NCI-H1105 (cell line): ENCODE measurements at places on chromosomes 2 and 18.

DNA sequence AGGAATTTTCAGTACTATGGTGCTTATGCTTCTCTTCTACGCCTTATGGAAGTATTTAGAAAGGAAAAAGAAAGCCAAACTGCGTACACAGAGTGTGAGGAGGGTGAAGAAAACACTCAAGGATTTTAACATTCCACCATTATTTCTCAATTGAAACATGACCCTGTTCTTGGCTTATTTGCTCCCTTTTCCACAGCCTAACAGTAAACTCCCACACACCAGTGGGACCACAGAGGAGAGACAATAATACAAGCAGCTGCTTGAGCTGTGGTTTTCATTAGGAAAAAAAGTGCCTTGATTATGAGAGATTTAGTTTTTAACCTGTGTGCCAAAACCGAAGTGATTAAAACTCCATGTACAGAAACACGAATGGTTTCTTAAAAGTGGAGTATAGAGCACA lies 134.3 kb downstream of the MEP1B start:
- DNase-seq, result no peak

DNA sequence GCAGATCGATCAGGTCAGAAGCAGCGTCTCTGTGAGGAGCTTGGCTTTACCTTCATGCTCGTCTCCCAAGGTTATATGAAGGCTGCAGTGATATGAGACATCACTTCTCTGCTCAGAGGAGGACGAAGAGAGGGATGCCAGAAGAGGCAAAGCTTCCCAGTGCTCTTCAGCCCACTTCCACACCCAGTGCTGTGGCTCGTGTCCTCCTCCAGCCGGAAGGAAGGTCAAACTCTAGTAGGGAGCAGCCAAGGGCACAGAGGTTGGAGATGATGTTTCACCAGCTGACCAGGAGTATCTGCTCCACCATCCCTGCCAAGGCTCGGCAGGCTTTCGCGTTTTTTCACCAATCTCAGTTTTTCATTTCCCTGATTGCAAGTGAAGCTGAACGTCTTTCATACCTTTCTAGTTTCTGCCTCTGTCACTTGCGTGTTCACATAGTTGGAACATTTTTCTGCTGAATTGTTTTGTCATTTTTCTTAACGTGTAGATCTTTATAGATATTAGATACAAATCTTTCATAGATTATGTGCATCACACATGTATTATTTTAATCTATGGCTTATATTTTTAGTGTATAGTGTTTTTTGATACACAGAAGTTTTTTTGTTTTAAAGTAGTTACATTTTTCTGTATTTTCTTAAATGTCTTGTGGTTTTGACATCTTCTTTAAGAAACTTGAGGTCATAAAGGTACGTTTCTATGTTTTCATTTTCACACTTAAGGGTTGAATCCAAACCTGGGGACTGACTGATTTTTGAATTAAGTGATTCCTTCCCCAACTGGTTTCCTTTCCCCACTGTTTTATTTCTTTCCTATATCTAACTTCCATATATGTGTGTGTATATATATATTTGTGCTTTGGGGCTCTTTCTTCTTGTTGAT lies 23.5 kb upstream of the L3MBTL4 start:
- DNase-seq, result no peak

- no peak for DNase-seq
These were observed 7.2 kb downstream of the SERPINB8 start for GRCh38 chr18:63977040-63977439.

DNA sequence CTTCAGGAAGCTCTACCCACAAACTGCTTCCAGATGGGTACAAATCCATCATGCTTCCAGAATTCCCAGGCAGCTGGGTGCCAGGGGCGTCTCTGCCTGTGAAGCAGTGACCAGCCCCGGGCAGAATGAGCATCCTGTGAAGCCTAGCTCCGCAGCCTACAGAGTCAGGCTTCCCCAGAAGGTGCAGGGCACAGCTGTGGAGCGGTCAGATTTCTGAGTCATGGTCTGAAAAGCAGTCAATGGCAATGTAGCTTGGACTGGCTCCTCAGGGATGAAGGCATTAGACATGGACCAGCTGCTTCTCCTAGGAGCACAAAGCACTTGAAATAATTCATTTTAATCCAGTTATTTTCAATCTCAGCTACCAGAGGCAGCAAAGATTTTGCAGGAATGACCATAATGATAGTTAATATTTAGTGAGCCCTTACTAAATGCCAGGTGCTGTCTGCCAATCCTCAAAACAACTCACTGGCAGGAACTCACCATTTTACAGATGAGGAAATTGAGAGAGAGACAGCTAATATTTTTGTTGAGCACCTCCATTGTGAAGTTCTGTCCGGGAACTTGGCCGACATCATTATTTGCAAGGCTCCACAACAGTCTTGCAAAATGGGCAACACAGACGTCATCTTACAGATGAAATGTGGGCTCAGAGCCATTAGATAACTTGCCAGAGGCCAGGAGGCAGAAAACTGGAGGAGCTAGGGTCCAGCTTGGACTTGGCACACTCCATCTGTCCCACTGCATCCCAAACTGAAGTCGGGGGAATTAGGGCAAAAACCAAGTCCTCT lies 31.7 kb downstream of the ACMSD start:
- DNase-seq, result no peak

- DNase-seq, result peak; percentile 86
These were observed 154.8 kb downstream of the ZNF236 start for GRCh38 chr18:76977108-76977621.

GRCh38 chr2:2763351-2764000 lies 432.4 kb upstream of the MYT1L start:
- no peak for DNase-seq

DNA sequence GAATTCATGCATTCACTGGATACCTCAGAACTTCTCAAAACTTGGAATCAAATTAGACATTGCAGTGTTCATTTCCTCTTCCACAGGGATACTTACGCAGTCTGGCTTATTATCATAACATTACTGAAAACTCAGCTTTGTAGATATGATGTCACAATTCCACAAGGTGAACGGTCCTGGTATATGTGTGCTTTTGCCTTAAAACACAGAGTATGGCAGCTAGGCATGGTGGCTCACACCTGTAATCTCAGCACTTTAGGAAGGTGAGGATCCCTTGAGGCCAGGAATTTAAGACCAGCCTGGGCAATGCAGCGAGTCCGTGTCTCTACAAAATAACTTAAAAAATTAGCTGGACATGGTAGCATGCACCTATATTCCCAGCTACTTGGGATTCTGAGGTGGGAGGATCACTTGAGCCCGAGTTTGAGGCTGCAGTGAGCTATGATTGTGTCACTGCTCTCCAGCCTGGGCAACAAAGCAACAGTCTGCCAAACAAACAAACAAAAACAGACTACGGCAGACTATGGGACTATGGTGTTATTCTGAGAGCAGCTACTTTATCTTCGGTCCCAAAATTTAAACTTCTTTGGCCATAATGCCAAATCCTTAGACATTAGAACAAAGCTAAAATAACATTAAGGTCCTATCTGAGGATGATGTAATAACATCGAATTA lies 1191.9 kb upstream of the SLC39A10 start:
- no peak for DNase-seq

GRCh38 chr2:85699325-85699724 lies 5.2 kb downstream of the GNLY start:
- no peak for DNase-seq

GRCh38 chr2:215899141-215900074 lies 113.9 kb downstream of the MREG start:
- DNase-seq, result no peak

DNA sequence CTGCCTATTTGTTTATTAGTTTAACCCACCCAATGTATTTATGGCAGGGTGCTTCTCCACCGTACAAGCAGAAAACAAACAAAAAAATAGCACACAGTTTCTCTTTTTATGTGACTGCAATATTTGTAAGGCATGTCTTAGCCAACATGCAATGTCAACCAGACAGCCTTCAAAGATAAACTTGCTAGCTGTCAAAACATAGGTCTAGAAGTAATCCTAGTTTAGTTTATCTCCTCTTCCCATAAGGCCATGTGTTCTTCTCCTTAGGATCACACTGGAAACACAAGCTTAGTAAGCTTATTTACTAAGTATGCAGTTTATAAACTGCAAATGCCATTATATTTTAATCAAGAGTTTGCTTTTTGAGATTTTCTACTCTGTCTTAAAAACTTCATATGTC lies 75.6 kb downstream of the LDAH start:
- DNase-seq, result no peak

DNA sequence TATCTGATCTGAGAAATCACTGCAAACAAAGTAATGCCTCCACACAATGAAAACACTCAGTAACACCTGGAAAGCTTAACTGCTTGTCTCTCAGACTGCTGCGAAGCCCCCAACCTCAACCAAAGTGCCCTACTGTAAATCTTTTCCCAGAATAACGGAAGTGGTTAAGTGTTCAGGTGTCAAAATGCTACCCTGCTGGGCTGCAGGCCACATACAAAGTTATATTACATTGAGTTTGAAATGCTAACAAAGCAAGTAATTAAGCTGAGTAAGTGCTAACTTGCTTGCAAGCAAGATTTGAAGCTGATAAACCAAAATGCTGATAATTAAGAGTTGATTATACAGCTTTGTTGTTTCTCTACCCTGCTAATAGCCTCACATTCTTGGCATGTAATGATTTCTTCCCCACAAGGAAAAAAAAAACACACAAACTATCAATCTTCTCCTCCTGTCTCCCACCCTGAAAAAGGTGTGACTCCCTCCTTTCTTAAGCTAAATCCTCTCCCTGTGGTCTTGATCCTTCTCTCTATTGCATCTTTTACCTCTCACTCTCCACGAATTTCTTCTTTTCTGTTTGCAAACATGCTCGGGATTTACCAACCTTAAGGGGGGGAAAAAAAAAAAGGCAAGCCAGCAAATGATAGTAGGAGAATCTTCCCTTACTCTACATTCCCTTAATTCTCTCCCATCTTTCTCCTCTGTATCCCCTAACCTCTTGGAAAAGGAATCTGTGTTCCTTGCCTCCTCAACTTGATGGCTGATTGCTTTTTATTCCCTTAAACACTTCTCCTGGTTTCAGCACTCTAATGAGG lies 266.8 kb upstream of the SIX3 start:
- DNase-seq, result no peak

DNA sequence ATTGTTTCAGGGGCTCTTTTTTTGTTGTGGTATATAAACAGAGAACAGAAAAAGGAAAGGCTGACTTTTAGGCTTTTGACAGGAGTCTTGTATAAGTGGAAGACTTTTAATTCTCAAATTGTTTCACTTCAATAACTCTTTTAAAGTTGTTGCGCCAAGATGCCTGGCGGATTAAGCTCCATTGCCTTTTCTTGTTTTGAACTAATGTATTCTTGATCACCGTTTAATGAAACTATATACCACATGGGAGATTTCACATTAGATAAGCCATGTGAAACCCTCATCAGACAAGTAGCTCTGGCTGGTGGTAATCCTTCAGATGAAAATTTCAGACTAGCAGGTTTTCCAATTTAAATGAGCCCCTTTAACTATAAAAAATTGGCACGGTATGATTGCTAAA lies 257.4 kb downstream of the CCDC178 start:
- DNase-seq, result no peak

DNA sequence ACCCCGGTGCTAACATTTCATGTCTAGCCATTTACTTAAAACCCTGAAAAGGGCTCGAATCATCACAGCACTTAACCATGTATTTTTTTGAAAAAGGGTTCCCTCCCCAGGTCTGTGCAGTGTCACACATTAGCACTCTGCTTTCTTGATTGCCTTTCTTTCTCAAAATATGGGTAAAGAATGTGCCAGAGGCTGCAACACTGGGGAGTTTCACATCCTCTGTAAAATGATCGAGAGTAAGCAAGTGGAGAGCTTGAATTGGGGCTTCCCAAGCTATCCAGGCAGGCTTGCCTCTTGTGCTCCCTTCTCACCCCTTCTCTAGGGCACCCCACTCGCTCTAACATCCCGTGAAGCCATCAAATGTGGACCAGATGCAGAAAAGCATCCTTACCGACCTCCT lies 177.0 kb upstream of the CCDC68 start:
- DNase-seq, result no peak

DNA sequence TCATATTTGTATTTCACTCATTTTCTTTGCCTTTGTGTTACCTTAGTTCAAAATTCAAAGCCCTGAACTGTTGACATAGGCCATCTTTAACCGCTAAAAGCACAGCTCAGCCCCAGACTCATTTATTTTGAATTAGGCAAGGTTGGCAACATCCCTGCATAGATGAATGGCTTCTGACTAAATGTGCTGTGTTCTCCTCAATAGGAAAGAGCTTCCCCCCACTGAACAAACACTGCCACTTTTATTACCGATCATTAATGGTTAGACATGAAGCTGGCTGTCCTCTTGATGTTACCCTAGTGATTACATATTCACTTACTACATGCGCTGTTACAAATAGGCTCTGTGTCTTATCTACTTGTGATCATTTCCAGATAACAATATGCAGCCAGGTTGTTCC lies 170.7 kb downstream of the ADCYAP1 start:
- peak; percentile 54 for DNase-seq

- DNase-seq, result no peak
These were observed 475.6 kb upstream of the TNP1 start for GRCh38 chr2:217335341-217335966.

DNA sequence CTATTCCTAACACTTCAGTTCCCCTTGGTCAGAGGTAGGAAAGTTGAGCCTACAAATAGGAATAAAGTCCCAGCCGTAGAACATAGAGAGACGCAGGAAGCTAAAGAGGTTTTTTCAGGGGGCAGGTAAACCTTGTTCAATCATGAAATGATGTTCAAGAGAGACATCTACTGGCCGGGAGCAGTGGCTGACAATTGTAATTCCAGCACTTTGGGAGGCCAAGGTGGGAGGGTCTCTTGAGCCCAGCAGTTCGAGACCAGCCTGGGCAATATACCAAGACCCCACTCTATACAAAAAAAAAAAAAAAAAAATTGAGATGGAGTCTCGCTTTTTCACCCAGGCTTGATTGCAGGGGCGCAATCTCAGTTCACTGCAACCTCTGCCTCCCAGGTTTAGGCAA lies 66.7 kb upstream of the DNAJC10 start:
- no peak for DNase-seq

- peak; percentile 39 for DNase-seq
These were observed 114.5 kb downstream of the INSIG2 start for GRCh38 chr2:118202707-118203303.

GRCh38 chr2:124822516-124822915 lies 797.4 kb downstream of the CNTNAP5 start:
- no peak for DNase-seq

DNA sequence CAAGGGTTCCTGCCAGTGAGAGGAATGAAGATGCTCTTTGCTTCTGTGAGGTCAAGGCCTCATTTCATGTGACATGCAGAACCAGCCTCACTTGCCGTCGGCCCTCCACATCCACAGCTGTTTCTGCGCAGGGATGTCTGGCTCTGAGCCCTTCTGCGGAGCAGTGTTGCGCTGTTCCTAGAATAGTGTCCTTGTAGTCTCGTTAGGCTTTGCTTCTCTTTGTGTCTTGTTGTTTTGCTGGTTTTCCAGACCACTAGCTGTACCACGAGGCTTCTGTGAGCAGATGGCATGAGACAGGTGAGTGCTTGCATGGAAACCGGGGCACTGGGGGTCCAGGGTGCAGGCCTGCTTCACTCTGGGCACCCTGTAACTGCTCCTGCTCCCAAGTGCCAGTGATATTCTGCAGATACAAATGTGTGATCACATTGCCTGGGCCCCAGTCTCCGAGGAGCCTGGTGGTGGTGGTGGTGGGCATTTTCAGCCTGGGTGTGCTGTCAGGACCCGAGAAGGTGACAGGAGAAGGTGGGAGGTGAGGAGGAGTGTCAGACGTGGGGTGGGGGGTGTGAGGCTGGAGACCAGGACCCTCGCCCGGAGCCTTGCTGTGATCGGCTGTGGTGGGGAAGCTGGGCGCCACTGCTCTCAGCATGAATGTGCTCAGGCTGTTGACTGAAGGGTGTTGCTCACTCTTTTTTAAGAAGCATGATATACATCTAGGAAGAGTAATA lies 34.3 kb downstream of the LDLRAD4 start:
- no peak for DNase-seq
